Left cardiac atrium (tissue), 4 donors: ENCODE measurements at places on chromosomes 5 and 9.

- no peak for DNase-seq
Measured at GRCh38 chr9:14538526-14538925, 154.7 kb downstream of the ZDHHC21 start.

- no peak for DNase-seq
Measured at GRCh38 chr9:121599872-121600585, 51.4 kb upstream of the DAB2IP start.

GRCh38 chr5:16855898-16856297 is 80.2 kb downstream of the MYO10 start:
- no peak for DNase-seq

DNA sequence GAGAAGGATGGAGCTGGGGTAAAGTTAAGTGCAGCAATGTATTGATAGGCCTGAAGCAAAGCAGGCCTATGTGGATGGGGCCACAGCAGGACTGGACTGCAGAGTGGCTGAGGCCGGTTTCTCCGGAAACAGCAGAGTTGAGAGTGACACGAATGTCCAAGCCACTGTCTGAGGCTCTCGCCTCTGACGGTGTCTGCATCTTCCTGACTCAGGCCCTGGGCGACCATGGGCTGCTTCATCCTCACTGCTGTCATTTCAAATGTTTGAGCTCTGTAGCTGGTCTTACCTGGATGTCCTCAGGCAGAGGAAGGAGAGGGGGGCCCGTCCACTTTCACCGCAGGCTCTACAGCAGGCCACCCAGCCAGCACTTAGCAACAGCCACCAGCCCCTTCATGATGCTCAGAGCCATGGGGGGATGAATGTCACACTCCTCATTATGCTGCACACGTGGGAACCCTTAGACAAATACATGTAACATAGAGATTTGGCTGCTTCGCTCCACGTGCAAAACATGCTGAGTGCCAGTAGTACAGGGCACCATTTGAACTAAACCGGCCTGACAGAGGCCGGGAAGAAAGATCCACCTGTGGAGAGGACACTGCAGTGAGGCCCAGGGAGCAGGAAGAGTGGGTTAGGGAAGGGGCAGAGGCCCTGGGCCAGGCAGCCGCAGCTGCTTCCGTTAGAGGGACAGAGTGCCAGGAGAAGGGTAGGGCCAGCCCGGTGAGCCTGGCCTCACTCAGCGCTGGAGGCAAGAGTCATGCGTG is 31.7 kb upstream of the NXNL2 start:
- DNase-seq = no peak

GRCh38 chr9:106146886-106147285 is 452.5 kb downstream of the TMEM38B start:
- no peak for DNase-seq

DNA sequence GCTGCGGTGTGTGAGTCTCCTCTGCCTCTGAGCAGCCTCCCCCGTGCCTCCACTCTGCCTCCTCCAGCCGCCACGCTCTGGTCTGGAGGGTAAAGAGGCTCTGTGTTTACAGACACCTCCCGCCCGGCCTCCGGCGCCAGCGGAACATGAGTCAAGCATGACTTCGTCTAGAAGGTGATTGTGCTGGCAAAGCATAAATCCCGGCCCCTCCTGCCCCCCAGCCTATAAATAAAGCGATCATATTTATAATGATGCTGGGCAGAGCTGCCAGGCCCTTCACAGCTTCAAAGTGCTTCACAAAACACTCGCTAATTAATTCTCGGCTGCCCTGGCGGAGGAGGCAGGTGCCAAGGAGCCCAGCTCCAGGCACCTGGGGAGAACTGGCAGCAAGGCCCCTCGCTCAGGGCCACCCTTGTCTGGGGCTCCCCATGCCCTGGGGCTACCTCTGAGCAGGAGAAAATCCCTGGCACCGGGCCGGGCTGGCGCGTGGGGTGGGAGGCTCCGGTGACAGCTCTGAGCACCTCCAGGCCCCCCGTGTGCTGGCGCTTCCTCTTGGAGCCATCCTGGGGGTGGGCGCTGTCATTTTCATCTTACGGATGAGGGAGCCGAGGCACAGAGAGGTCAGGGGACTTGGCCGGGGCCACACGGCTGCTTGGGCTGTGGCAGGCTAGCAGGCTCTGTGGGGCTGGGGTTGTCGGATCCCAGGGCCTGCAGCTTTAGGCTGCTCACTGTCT is 87.8 kb downstream of the RXRA start:
- DNase-seq = peak; percentile 85

GRCh38 chr9:124671861-124672260 is 99.2 kb downstream of the NR6A1 start:
- DNase-seq = no peak

- no peak for DNase-seq
Measured at GRCh38 chr5:74762599-74762998, 4.3 kb downstream of the GFM2 start.

- peak; percentile 44 for DNase-seq
Measured at GRCh38 chr9:117744856-117745389, 40.7 kb downstream of the TLR4 start.

- DNase-seq = no peak
Measured at GRCh38 chr9:18935541-18935940, 97.5 kb downstream of the SAXO1 start.

DNA sequence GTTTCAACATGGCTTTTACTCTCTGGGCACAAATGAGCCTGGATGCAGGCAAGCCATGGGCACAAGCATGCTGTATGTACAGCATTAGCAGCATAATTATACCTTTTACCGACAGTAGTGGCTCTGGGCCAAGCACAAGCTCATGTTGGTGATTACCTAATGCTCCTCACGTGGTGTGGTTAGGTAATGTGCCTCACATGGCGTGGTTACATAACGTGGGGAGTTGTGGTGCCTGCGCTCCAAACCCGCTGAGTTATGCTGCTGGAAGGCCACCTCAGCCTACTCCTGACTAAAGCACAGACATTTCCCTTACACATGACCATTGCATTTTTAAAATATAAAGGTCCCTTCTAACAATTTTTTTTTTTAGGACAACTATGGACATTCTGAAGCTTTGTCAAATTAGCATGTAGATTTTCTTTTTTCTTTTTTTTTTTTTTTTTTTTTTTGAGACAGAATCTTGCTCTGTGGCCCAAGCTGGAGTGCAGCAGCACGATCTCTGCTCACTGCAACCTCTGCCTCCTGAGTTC is 794.0 kb downstream of the EFNA5 start:
- DNase-seq = no peak

DNA sequence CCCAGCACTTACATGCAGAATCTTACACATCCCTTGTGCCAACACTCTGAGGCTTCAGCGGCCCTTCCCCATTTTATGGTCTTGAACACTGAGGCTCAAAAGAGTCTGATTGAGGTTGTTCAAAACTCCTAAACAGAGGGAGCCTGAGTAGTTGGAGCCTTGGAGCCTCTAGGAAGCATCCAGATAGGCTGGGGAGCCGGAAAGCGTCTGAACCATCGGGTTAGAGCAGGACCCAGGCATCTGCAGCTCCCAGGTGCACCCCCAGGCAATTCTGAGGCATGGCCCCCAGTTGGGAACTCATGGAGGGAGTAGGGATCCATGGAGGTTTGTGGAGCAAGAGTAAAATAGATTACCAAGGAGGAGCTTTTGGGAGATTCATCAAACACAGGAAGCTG is 3.8 kb downstream of the OLFML2A start:
- DNase-seq = no peak

DNA sequence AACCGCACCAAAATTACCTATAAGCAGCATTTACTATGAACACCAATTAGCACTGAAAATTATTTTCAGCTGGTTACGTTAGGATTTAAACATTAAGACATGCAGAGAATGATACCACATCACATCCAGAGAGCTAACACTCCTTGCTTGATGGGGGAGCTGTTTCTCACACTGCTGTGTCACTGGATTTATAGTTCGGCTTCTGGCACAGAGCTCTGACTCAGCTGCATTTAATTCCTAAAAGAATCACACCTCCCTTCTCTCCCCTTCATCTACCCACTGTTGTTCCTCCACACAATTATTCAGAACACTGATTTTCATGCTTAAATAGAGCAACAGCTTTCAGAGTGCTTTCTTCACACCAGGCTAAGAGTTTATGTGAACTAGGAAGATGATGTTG is 82.6 kb upstream of the SV2C start:
- DNase-seq = no peak

- DNase-seq = no peak
Measured at GRCh38 chr9:121484651-121485446, 14.8 kb downstream of the GGTA1 start.

DNA sequence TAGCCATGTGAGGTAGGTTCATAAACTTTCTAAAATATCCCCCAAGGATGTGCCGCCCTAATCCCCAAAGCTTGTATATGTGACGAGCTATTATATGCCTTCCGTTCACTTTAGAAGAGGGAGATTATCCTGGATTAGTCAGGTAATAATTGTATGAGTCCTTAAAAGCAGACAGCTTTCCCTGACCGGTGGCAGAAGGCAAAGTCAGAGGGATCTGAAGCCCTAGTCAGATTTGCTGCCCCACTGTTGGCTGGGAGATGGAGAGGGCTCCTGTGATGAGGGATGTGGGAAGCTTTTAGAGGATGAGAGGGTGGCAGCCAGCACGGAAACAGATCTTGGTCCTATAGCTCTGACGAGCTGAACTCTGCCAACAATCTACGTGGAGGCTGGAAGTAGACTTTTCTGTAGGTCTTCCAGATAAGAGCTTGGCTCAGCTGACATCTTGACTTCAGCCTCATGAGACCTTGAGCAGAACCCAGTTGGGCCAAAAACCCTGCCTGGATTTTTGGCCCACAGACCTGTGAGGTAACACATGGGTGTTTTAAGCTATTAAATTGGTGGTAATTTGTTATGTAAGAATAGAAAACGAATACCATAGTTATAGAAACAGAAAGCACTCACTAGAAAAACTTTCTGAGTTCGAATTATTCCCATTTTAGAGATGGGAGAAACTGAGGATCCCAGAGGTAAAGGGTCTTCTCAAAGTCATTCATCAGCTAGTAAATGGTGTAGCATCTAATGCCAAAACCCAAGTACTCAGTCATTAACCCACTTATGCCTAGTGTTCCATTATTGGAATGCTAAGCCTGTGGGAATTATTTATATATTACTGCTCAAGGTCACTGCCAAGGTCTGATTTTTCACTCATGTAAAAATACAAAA is 48.9 kb downstream of the SH3PXD2B start:
- no peak for DNase-seq

DNA sequence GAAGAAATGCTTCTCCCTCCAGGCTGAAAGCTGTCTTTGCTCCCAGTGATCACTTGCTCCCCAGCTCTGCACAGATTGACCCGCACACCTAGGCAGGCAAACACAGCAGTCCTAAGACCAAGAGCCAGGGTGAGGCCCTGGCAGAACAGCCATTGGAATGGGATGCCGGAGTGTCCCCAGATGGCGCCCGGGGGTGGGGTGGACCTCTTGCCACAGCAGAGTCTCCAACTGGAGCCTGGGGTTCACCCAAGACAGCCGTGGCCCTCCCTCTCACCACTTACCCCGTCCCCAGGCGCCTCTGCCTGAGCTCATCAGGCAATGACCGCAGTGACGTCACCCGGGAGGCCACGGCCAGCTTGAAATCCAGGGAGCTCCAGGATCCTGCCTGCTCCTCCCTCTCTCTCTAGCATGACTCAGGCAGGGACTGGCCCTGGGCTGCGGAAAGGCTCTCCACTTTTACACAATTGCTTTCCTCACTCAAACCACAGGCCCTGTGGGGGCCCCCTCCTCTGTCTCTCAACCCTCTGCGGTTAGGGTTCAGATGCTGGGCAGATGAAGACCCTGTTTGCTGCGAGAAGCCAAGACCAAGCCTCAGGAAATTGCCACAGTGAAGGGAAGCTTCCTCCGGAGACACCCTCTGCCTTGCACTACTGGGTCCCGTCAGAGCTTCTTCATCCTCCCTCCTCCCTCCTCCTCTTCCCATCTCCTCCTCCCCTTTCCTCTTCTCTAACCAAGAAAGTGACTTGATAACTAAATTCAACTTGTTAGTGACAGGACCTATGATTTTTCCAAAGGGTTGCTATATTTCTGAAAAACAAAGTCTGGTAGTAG is 24.3 kb upstream of the PTGES start:
- peak; percentile 96 for DNase-seq

- no peak for DNase-seq
Measured at GRCh38 chr5:113692891-113693457, 179.5 kb downstream of the YTHDC2 start.

- no peak for DNase-seq
Measured at GRCh38 chr5:147487031-147487750, 22.7 kb downstream of the DPYSL3 start.

- no peak for DNase-seq
Measured at GRCh38 chr9:76743931-76744330, 20.3 kb upstream of the PCA3 start.

DNA sequence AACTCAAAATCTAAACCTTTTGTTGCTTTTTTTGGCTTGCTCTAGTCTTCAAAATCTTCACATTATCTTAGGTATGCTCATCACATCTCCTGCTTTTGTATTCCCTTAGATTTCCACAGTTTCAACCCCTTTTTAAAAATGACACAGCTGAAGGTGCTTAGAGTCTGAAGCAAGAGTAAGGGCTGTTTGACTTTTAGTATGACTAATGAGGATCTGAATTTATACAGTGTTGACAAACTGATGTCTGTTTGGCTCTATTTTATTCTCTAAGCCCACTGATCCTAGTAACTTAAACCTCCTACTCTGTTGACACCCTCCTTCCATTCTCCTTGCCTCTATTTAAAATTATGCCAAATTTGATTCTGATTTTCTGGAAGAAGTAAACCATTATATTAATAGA is 200.1 kb downstream of the MCTP1 start:
- DNase-seq = no peak

GRCh38 chr5:17081142-17081541 is 136.3 kb upstream of the BASP1 start:
- DNase-seq = no peak

- no peak for DNase-seq
Measured at GRCh38 chr5:120463006-120463680, 957 bp upstream of the PRR16 start.

DNA sequence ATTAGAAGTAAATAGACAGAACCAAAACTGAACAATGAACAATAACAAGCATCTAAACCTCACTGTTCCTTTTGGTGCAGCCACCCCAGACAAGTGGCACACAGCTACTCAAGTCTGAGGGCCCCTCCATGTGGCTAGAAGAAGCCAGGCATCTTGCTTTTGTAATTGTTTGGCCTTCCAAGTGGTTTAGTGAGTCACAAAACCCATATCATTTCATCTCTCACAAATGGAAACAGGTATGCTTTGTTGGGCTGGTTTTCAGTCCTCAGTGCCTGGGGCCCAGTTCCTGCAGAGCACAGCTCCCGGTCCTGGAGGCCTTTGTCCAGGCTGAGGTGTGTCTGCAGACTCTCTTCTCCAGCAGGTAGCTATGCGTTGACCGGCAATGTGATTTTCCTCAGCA is 16.7 kb downstream of the PRLR start:
- no peak for DNase-seq

DNA sequence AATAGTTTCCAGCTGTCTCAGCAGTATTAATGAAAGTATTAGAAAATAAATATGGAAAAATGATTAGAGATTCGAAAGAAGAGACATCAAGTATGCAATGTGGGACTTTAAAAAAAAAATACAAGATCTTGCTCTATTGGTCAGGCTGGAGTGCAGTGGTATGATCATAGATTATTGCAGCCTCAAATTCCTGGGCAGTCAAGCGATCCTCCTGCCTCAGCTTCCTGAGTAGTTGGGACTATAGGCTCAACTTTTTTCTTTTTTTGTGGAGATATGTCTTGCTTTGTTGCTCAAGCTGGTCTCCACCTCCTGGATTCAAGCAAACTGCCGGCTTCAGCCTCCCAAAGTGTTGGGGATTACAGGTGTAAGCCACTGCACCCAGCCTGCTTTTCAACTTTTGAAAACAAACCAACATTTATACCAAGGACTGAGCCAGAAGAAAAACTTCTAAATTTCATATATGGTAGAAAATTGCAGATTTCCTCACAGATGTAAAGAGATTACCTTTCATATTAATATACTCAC is 323.1 kb downstream of the ADGRV1 start:
- DNase-seq = no peak
